NCI-H1092 (cell line): ENCODE measurements at places on chromosomes 3 and 15.
A peak's percentile ranks its signal among the peaks of the same experiment; 100 is the strongest.

DNA sequence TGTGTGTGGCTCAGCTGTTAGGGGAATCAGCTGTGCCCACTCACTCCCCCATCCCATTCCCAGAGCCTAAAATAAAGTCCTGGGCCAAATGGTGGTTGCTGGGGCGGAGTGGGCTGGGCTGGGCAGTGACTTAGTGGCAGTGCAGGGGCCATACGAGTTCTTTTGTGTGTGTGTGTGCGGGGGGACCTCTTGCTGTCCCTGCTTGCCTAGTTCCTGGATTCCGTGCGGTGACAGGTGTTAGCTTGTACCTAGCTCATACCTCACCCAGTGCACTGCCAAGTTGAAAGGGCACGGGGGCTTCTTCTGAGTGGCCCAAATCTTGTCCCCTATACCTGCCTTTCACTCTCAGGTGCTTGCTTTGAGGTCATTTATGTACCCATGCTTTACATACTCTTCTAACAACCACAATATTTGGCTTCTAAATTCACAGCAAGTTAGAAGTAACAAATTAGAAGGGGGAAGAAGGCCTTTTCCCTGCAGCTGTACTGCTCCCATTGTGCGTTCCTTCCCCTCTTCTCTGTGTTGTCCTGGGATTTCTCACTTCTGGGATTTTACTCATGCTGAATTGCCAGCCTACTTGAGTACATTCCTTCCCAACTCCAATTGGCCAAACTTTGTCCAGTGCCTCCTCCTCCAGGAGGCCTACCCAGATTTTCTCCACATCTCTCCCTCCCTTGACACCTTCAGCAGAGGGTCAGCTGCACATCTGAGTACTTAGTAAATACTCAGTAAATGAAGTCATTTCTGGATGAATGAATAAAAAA, 66.3 kb upstream of the POLG start:
- DNase-seq: no peak

DNA sequence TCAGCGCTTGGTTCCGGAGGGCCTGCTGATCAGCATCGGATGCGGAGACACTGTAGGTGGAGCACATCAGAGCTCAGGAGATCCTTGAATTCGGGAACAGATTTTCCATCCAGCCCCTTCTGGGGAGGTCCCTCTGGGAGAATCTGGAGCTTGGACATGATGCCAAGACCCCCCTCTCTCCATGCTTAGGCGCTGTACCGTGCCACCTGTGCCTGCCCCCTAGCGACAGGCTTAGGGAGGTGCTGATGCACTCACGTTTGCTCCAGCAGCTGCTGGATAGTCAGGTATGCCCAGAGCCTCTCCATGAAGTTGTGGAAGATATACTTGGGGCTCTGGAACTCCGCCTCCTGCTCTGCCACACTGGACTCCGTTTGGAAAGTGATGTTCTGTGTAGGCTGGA, 9.7 kb downstream of the ITIH4 start:
- peak; percentile 8 for DNase-seq

DNA sequence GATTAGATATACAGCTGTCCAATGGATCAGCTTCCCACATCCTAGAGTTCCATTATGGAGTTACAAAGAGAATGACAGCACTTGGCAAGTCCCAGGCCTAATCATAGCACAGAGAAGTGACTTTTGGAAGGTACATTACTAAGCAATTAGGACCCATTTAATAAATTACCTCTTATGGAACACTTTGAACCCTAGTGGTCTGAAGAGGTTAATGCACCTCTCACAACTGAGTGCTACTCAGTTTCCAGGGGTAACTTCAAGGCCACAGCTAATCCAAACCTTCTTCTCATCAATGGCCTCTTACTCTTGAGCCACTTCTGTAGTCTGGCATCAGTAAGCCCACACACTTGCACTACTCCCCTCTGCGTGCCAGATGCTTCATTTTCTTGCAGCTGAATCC, 34.9 kb upstream of the MEIS2 start:
- DNase-seq: no peak

DNA sequence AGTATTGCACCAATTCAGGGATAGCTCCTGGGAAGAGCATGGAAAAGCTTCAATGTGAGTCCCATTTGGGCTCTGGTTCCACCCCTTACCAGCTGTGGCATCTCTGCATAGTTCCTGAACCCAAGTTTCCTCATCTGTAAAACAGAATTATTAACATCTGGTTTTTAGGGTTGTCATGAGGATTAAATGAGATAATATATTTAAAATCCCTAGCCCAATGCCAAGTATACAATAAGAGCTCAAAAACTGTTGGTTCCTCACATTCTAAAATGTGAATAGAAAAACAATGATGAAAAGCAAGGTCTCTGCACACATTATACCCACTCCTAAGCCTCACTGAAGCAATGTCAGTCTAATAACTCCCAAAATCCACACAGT, 237.3 kb upstream of the WNT5A start:
- DNase-seq: no peak

DNA sequence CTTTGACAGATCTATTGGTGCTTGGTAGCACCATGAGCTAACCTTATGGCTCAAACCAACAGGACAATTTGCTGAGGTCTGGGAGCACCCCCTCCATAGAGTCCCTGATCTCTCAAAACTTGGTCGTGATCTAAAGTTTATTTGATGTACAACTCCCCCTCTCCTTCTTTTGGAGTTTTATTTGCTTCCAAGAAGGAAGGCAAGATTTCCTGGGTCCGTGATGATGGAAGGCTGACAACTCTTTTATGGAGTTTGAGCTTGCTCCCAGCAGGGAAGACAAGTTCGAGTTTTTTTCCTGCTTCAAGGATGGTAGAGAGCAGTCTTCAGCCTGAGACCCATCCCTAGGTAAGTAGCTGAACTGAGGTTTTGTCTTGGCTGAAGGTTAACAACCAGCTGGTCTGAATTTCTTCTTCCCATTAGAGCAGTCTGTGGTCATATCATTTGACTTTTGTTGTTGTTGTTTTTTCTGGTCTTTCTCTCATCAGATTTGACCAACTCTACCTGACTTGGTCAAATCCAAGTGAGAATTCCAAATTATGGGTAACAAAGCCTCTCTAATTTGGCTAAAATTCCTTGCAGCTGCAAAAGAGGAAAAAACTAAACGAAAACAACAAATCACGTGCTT, 2.8 kb upstream of the MUC20 start:
- DNase-seq: no peak

DNA sequence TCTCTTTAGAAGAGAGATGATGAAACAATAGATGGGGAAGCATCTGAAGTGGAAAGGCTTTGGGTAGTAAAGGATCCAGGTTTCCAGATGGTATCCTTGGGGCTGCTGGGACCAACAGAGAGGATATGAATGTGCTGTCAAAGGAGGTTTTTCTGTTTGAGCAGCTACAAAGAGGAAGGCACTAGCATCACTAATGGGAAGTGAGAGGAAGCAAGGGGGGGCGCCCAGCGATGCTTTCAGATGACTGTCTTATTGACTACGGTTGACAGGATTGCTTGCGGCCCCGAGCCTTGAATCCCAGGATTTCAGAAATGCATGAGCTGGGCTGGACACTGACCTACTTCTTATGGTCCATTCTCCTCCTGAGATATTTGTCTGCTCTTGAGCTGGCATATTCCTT, 103.8 kb upstream of the GALNT15 start:
- no peak for DNase-seq

- no peak for DNase-seq
Observed at GRCh38 chr3:55203546-55203945, 275.7 kb upstream of the LRTM1 start.

GRCh38 chr3:44048949-44049348, 192.7 kb upstream of the TOPAZ1 start:
- no peak for DNase-seq

DNA sequence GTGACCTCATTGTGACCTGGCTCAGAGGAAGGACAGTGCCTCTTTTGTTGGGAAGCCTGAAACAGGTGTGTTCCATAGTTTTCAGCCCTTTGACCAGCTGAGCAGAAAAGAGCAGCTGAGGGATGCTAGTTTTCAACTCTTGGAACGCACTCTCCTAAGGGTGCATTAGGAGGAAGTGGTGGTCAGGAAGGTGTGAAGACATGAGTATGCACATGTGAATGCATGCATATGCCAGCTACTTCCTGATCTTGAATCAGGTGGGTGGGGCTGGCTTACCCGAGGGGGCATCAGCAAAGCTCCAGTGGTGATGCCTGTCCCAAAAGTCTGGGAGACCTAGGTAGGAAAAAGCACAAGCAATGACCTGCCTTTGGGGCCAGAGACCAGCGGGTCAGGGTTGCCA, 23.3 kb upstream of the CEMIP start:
- DNase-seq: no peak

GRCh38 chr3:155178810-155179436, 98.8 kb downstream of the MME start:
- DNase-seq: no peak

DNA sequence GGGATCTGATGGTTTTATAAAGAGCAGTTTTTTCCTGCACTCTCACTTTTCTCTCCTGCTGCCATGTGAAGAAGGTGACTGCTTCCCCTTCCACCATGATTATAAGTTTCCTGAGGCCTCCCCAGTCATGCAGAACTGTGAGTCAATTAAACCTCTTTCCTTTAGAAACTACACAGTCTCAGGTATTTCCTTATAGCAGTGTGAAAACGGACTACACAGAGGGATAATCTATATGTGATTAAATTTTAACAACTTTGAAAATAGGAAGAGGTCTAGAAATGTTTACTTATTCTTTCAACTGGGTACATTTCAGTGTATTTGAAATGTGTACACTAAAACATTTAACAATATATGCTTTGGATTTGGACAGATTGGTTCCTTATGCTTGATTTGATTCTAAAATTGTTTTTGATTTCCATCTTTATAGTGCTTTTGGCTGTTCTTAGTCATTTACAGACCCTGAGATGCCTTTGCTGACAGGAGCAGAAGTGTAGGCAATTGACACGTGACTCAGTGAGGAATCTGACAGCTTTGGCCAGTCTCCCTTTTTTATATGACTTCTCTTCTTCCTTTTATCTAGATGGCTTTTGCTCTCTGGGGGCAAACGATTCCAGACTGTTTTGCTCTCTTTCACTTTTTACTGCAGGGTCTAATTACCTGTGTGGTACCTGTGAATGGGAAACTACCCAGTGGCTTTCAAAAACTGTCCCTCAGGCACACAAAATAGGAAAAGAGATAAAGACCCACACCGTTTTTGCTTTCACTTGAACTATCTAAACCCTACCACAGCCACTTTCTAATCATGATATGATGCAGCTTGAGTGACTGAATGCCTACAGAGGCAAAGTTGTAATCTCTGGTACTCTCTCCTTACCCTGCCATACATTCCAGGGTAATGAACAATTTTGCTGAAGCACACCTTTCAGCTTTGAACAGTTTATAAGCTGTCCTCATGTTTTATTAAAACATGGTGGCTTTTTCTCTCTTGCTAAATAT, 422.6 kb downstream of the ROBO1 start:
- DNase-seq: no peak

- no peak for DNase-seq
Observed at GRCh38 chr3:177104299-177104992, 92.8 kb downstream of the TBL1XR1 start.

GRCh38 chr15:62472616-62473299, 307.7 kb upstream of the C2CD4B start:
- DNase-seq: no peak

- DNase-seq: no peak
Observed at GRCh38 chr3:132279030-132279429, 38.2 kb upstream of the ACP3 start.

DNA sequence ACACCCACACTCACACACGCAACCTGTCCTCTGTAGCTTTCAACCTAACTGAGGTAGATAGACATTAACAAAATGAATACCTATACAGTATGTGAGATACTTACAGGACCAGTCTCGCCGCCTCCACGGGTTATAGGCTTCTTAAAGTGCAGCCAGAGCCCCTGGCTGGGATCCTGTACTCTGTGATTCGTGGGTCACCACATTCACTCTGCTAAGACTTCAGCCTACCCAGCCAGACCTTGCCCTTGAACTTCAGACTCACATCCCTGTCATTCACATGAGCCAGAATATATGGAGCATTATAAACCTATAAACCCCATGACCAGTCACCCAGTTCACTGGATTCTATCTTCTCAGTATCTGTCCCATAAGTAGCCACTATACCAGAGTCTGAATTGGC, 1.4 kb downstream of the DLEC1 start:
- no peak for DNase-seq

DNA sequence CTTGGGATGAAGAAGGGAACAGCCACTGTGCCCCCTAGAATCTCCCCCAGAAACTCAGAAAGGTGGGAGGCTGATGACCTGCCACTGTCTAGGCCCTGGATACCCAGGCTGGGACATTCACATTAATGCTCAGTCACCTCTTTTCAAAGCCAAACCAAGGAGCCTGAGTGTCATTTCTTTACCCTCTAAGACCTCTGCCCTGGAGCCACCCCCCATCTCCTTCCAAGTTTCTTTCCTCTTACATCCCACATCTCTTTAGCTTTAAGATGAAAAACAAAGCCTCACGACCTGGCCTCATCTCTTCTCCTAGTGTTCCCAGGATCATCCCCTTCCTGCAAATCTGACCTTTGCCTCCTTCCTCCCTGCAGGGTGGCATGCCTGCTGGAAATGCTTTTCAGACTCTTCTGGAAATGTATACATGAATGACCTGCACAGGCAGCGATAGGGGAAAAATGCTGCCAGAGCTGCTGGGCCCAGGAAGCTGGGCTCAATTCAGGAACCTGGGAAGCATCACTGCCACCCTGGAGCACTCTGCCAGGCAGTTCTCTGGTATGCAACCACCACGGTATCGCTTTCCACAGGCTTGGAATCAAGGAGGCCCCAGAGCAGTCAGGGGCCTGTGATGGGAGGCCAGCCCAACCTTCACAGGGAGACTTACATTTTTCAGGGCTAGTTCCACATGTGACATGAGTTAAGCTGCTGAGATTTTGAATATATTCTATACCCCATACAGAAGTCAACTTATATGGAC, 67.6 kb downstream of the DAPK2 start:
- DNase-seq: no peak

DNA sequence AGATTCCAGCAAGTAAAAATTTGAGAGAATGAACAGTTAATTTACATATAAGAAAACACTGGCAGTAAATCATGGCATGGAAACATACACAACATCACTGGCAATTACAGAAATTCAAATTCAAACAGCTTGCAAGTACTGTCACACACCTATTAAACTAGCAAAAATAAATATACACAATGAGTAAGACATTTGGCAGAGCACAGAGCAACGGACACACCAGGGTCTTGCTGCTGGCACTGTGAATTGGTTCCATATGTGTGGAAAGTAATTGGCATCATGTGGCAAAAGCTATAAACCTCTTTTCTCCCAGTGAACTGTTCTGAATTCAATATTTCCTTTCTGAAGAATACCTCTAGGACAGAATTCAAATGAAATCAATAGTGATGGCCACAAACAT, 78.3 kb downstream of the LRRK1 start:
- no peak for DNase-seq

- DNase-seq: no peak
Observed at GRCh38 chr15:96180087-96180748, 150.3 kb upstream of the NR2F2 start.

DNA sequence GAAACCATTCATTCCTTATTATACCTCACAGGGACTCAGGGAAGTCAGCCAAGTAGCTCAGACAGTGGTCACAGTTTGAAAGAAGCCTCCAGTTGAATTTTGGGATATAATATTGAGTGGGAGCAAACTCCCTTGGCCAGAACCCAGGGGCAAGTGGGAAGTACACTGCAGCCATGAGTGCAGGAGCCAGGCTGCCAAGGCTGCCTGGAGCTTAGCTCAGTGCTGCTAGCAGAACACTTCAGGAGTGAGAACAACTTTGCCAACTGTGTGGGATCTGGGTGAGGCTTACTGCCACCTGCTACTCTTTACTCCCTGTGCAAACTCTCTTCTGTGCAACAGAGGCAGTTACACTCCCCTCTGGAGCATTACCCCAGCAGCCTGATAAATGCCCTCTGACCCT, 4.6 kb downstream of the OR5K3 start:
- DNase-seq: no peak
